Left renal pelvis (tissue), 4 donors: ENCODE measurements at places on chromosomes 4 and X. TPM values are rescaled to one million over a fixed set of nuclear protein-coding genes. Genes with fewer than 3 reads are reported as not detected.

SERPINA7 gene
- 0.89 TPM for polyA plus RNA-seq

POLA1 gene
- 17.7 TPM for polyA plus RNA-seq

CT45A1 gene
- not detected for polyA plus RNA-seq

ATP1B4 gene
- polyA plus RNA-seq, result 0.04 TPM

KCND1 gene
- 3.3 TPM for polyA plus RNA-seq

TRPC3 gene
- 0.78 TPM for polyA plus RNA-seq
